ENCODE measurements at places on chromosomes 11 and 22. TPM values are rescaled to one million over a fixed set of nuclear protein-coding genes. Genes with fewer than 3 reads are reported as not detected.

DNA sequence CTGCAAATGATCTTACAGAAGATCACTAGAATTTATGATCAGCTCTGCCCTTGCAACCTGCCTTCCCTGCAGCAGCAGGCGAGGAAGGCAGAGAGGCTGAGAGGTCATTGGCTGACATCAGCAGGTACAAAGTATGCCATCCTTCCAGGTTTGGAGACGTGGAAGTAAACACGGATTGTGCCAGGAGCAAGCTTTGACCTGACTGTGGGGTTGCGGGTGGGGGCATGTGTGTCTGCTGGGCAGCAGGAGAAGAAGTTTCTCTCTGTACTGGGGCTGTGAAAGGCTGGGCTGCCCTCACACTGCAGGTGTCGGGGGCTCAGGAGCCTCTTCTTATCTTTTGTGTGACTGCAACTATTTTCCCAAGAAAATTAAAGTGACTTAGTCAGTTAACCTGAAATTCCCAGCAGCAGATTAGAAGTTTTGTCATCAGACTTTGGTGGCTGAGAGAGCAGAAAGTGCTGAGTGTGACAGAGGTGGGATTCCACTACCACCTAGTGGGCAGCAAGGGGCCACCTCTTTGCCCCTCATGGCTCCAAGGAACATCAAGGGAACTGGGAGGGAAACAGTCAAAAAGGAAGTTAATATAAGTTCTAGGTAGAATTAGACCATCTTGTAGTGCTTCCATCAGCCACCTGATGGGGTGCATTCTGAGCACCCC, 565.9 kb downstream of the ETS1 start:
- no peak for DNase-seq

Gene PRPF19
- 59.8 TPM for total RNA-seq

Gene APOL4
- total RNA-seq: 14.3 TPM

- no peak for DNase-seq
Observed at GRCh38 chr11:100939571-100939970, 190.0 kb downstream of the PGR start.

DNA sequence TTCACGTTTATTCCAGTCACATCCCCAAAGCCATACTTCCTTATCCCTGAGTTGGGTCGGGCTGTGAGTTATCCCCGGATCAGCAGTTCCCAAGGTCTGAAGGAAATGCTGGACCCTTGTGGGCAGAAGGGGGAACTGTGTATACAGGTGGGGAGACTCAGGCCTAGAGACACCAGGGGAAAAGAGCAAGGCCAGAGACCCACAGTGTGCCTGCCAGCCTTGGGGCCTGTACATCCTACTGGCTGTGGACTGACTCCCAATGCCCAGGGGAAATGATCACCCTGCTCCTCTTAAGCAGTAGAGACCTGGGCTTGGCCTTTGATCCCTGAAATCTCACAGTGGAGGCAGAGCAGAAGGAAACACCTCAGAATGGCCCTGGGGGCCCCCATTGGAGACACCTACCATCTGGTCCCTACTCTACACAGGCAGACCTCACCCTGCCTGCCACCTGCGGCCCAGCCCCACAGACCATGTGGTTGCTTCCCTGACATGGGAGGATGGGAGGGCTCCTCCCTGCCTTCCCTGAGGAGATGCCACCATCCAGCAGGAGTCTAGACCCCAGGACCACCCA, 1.3 kb downstream of the SELENOM start:
- no peak for DNase-seq

DNA sequence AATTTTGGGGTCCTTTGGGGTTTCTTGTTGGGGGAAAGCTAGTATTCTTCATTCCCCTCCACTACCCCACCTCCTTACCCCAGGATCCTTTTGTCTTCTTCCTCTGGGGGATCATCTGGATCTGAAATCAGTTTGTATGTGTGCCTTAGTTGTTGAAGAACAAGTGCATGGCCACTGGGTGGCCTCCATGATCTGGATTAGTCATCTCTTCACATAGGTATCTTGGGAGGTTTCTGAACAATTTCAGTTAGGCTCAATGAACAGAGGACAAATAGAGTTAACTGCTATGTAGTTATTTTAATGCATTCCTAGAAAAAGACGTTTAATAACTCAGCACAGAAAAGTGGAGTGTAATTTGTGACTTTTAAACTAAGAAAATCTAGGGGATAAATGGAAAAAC, 7.1 kb upstream of the VWA5A start:
- no peak for DNase-seq

GRCh38 chr11:70112017-70112434, 33.9 kb downstream of the ANO1 start:
- DNase-seq: no peak

Gene OR6A2
- total RNA-seq: not detected

Gene BRD1
- 39.0 TPM for total RNA-seq

DNA sequence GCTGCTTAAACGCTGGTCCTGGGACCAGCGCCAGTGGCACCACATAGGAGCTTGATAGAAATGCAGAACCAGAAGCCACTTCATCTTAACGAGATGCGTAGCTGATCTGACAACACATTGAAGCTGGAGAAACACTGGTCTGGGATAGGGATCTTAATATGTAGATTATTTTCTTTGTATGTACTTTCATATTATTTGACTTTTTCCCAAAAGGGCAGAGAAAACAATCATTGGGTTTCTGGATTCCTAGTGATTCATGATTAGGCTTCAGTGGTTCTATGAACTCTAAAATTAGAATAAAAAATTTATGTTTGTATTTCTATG, 12.3 kb downstream of the MPEG1 start:
- no peak for DNase-seq

- DNase-seq: no peak
Observed at GRCh38 chr11:35932681-35933319, 11.1 kb upstream of the LDLRAD3 start.

Gene EMSY
- 20.9 TPM for total RNA-seq

- DNase-seq: no peak
Observed at GRCh38 chr11:13260963-13261588, 16.5 kb upstream of the BMAL1 start.

Gene ACP2
- total RNA-seq: 31.6 TPM

DNA sequence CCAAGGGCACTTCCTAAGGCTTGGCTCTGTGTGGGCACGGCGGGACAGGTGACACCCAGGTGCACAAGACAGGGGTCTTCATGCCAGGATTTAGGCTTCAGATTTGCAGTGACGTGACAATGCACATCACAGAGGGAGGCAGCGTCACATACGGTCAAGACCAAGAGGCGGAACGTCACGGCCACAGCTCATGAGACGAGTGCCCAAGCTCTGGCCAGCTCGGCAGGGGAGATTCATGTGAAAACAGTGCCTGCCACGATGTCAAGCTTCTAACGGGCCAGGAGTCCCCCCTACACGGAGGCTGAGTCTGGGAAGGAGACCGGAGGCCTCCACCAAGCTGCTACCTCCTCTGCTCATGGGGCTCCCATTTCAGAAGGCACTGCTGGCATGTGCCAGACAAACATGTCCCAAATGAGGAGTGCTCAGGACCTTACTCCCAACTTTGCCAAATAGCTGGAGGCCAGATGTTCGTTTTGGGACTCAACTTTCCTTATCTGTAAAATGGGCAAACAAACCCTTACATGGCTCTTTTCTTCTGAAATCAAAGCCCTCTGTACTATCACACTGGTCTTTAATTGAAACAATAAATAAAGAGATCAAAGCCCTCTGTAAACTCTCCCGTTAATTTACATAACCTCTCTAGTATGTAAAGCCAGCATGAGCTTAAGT, 16.6 kb downstream of the VPS37C start:
- peak; percentile 48 for DNase-seq

- no peak for DNase-seq
Observed at GRCh38 chr11:28117712-28118111, 9.5 kb downstream of the METTL15 start.

DNA sequence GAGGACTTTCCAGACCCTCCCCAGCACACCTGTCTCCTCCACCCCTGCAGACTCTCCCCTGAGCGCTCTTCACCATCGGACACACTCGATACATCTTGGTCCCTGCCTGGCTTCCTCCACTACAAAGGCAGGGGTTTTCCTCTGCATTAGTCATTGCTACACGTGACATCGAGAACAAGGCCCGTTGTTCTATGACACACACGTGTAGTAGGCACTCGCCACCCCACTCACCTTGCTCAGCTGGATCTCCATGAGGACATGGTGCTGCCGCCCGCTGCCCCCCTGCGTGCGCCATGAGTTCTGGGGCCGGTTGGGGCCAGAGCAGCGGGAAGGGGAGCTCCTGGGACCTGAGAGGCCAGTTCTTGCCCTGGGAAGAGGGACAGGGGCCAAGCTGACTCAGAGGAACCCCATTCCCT, 16.7 kb downstream of the ATG2A start:
- no peak for DNase-seq

DNA sequence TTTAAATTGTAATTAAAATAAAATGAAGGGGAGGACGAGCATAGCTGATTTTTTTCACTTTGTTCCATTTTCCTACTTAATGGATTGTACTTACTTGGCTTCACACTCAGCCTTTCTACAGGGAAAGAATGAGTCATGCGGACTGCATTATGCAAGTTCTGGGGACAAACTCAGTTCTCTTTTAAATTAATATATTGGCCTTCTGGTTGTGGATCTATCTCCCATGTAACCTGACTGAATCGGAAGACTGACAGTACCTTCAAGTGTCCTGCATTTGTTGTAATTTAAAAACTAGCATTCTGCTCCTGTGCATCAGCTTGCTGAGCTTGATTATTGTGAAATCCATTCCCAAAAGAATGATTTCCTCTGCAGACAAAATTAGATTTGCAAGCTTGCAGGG, 12.2 kb downstream of the OR8D1 start:
- DNase-seq: no peak

- DNase-seq: no peak
Observed at GRCh38 chr11:76935042-76935441, 74.3 kb downstream of the ACER3 start.

DNA sequence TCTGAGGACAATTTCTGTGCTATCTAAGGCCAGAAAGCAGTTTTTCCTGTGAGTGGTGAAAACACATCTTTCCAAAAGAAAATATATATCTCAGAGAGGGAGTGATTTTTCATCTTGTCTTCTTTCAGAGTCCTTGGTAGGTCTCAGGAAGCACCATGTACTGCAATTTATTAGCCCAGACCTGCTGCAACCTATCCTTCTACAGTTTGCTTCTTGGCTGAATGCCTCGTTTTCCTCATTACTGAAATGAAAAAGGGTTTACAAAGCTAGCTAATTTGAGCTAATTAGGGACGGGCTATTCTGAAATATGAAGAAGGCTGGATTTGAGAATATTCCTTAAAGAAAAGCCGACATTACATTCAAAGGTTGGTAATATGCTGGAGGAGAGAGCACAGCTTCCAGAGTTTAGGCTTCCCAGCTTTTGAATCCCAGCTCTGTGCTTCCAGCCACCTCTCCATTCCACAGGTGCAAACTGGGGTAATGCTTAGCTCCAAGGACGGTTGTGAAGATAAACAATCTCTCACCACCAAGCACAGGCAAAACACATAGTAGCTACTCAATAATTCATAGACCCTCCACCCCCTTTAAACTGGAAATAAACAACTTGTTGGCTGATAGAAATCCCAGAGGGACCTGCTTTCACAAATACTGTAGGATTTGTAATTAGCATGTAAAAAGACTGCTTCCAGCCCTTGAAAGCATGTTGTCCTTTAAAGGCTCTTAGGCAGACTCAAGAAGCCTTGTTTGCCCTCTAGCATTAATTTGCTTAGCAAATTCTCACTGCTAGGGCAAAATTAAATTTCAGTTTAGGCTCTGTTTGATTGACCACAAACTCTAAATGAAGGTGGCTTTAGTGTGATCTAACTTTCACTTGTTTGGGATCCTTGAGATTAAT, 24.5 kb upstream of the SESN3 start:
- no peak for DNase-seq

Gene ADM2
- 2.6 TPM for total RNA-seq

DNA sequence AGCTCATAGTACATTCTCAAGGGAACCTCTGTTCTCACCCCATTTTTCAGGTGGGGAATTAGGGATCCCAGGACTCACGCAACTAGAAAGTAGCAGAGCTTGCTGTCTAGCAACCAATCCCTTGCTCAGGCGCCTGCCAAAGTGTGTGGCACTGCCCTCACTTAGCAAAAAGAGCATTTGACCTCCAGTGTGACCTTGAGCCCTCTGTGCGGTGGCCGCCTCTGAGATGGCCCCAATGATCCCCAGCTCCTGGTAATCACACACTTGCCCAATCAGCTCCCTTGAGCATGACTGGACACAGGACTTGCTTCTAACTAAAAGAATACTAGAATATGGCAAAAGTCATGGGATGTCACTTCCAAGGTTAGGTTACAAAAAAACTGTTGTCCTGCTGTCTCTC, 2.6 kb upstream of the LGALS2 start:
- no peak for DNase-seq

Gene PGA5
- not detected for total RNA-seq

Gene CECR2
- 7.2 TPM for total RNA-seq

DNA sequence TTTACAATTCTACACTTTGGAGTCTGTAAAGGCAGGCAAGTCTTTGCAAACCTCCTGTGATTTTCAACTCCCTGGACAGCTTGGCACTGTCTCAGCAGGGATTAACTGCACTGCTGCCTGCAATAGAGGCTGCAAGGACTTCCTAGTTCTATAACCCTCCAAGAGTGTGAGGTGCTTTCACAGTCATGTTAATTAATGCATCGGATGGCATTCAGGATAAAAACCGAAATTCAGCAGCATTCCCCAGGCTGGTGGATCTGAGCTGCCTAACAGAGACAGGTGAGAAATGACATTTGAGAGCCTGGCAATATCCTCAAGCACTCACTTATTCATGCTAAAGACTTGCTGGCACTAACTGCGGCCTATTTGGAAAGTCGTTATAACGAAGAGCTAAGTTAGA, 85.0 kb downstream of the LARGE1 start:
- DNase-seq: no peak

DNA sequence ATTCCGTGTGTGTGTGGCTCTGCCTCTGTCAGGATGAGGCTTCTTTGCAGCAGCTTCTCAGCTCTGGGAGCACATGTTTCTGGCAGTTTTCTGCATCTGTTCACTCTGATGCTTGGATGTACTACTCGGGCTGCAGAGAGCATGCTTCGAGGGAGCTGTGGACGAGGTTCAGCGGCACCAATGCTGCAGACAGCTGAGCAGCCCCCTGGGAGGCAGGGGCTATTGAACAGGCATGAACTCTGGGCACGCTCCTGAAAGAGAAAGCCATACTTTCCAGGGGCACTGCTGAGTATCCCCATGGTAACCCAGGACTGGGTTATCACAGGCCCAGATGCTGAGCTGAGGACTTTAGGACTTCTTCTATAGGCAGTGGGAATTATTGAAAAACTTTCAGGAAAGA, 33.8 kb downstream of the ADAMTS8 start:
- DNase-seq: no peak

DNA sequence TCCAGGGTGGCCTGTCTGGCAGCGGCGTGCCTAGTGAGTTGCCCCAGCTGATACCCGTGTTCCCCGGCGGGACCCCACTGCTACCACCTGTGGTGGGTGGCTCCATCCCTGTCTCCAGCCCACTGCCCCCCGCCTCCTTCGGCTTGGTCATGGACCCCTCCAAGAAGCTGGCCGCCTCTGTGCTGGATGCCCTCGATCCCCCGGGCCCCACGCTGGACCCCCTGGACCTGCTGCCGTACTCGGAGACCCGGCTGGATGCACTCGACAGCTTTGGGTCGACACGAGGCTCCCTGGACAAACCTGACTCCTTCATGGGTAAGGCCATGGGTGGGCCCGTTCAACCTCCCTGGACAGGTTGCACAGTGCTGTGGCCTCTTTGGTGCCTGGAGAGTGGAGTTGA, 38.5 kb downstream of the ZC3H7B start:
- no peak for DNase-seq

Data from upper lobe of right lung (tissue), 1 donor.